IPS DF 6.9 (cell line): ENCODE measurements at places on chromosomes 5 and 9.

DNA sequence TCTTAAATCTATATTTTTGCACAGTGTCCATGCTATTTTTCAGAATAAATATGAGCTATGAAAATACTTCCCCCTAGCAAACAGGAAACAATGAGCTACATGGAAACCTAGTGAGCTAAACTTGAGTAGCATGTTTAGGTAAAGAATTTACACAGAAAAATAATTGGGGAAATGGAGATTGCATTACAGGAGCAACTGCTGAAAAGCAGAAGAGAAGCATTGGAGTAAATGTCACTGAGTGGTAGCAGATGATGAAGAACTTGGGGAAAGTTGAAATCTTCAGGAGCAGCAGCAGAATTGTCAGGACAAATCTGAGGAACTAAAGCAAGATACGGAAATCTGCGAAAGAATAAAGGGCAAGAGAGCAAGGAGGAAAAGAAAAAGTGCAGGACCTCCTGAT lies 610.3 kb downstream of the TLE1 start:
- DNase-seq = no peak

DNA sequence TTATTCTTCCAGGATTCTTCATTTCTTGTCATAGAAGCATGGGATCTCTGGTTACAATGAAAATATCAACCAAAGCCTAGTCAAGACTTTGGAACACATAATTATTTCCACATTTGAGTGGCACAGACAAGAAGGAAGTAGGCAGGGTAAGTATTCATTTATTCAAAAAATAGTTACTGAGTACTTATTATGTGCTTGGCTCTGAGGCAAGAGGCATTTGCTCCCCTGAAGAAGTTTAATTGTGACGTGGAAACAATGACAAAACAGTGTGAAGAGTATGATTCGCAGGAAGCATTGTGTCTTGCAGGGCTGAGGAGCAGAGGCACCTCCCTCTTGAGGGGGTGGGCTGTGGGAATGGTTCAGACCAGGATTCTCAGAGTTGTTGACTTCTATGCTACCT lies 45.0 kb upstream of the TNFSF15 start:
- DNase-seq = no peak

- DNase-seq = no peak
These were observed 626 bp downstream of the PSD2 start for GRCh38 chr5:139796061-139796806.

GRCh38 chr9:35236692-35237091 lies 74.9 kb downstream of the UNC13B start:
- no peak for DNase-seq

DNA sequence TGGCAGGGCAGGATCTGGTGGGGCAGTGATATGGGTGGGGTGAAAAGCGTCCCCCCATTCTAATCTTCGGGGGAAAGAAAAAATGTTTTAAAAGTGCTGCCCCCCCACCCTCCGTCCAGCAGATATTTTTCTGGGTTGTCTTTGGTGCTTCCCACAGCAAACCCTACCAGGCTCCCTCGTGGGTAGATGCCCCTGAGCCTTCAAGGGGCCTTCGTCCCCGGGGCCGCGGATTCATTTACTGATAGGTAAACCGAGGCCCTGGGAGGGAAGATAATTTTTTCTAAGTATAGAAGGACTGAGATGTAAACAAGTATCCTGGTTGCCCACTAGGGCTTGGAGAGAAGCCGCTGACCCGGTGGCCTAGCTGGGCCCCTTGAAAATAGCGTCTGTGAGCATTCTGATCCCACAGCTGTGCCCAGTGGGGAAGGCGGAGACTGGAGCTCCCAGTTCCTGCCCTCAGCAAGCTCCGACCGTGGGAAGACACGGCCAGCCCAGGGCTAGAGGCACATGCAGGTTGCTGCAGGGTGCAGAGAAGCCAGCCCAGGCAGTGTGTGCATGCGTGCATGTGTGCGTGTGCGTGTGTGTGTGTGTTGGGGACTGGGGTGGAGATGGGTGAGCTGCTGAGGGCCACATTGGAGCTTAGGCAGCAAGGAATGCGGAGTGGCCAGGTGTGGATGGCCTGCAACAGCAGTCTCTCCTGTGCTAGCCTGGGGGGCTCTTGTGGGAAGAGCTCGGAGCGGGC lies 6.0 kb upstream of the RXRA start:
- DNase-seq = no peak

DNA sequence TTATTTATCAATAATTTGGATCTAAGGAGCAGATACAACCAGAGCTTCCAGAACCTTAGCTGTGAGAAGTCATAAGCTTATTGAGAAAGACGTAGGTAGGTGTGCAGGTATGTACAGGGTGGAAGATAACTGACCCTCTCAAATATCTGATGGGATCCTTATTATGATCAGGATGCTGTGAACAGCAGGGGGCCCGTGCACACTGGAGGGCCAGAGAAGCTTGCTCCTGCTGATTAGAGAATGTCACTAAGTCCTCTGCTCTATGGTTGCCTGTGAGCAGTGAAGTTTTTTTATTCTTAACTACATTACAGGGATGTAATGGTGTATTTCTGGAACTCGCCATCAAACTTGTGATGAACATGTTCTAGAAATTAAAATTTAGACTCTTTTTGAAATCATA lies 108.9 kb upstream of the POU5F2 start:
- no peak for DNase-seq

- no peak for DNase-seq
These were observed 13.2 kb downstream of the IRX2 start for GRCh38 chr5:2738156-2738699.

DNA sequence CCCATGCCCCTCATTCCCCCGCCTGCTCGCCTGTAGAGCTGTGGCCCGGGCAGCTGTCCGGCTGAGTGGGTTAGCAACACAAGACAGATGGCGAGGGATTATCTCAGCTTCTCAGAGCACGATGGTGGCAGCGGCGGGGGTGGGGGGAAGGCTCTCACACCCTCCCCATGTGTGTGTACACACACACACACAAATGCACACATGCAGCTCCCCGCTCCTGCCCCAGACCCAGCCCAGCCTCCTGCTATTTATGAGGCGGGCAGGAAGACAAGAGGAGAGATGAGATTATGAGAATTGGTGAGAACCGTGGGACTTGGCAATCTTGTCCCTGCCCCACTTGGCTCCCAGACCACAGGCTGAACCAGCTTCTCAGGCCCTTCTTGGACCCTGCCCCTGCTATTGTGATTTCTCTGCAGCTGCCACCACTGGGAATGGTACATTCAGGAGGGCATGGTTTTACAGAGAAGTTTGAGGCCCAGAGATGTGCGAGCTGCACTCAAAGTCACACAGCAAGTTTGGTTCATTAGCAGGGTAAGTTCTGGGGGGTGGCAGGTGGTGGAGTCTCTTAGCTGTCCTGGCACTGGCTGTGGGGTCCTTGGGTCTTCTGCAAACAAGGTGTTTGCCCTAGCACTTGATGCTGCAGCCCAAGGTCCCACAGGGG lies 51.0 kb upstream of the PSD2 start:
- DNase-seq = no peak

DNA sequence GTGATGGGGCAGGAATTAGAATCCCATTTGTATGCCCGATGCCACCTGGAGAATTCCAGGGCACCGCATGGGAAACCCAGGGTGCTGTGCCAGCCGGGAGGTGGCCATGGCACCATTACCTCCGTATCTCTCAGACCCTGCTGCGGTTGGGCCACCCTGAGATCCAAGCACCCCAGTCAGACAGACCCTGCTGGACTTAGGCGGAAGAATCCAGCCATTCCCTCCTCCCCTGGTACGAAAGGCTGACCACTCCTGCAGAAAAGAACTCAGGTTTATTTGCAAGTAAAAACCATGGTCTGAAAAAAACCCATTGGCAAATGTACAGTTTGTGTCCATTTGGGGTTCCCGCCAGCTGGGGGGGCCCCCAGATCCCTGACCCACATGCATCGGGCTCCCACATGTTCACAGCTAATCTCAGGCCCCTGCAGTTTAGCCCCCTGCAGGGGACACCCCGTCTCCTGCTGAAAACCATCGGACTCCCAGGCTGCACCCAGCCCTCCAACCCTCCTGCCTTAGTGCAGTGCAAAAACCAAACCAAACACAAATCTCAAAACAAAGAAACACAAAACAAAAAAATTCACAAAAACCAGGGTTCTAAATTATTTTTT lies 23.6 kb upstream of the SARDH start:
- no peak for DNase-seq

DNA sequence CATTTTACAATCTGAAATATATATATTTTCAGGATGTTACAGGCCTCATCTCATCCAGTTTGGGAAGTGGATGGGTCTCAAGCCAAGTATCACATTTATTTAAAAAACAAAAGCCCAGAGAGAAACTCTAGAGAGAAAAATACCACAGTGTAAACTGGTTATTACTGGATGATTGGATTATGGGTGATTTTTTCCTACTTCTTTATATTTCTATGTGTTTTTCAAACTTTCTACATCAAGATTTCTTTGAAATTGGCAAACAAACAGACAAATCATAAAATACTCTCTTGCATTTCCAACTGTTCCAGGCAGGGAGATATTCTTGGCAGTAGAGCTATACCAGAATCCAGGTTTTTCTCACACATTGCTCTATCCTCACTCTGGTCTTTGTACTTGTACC lies 116.0 kb upstream of the SMIM23 start:
- no peak for DNase-seq

- no peak for DNase-seq
These were observed 100.8 kb downstream of the GADD45G start for GRCh38 chr9:89705651-89706050.

DNA sequence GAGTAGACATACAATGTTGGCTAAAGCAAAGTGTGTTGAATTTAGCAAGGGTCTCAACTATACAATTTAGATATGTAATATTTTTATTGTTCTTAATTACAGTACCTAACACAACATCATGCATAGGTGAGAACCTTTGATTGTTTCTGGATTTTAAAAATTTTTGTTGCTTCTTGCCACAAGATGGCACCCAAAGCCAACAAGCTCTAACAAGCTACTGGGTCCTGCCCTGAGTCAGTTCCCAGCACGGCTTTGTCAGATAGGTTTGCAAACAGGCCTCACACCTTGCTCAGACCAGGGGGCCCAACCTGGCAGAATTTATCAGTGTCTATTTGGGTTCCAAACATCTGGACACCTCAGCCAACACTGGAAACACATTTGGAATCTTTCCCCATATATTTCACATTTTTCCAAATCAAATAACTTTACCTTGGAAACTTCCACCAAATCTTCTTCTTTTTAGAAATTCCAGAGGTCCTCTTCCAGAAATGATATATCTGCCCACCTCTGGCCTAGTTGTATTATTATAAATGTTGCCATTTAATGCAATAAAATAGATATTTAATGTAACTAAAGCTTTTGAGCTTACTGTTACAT lies 49.5 kb upstream of the EGFLAM start:
- no peak for DNase-seq

DNA sequence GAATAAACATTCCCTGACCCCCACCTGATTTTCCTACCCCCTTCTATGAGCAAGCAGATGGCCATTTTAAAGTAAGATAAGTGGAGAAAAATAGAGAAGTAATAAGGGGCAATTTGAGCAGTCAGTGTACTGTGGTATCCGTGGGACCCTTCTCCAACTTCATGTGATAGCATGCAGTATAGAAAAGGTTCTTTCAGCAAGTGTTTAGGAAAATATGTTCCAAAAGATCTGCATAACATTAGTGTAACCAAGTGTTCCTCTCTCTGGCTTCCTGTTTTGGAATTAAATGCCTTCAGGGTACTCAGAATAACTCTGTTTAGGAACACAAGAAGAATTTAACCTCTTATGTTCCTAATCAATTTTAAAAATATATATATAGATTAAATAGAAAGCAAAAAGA lies 134.9 kb downstream of the ATG10 start:
- DNase-seq = no peak

DNA sequence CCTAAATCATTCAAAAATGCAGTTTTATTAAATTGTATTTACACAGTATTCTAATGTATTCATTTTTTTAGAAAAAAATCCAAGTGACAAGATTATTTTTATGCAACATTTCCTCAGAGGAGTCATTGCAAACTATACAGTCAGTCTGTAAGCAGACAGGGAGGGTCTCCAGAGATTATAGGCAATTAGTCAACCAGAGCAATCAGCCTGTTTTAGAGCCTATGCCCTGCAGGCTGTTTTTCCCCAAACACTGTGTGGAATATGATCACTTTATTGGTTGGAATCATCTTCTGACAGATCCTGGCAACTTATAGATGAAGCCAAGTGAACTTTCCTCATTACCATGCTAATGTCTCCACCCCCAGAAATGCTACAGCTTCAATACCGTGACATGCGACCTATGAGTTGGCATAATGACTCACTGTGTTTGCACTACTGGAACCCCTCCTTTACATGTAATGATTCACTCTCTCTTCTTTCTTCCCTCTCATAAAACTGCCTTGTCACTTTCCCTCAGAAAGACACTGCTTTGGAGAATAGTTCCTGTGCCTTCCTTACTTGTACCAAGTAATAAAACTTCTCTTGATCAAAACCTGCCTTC lies 577.7 kb upstream of the FTMT start:
- DNase-seq = no peak
